ENCODE measurements at places on chromosomes 2 and 18.
A peak's percentile ranks its signal among the peaks of the same experiment; 100 is the strongest.

GRCh38 chr18:11785444-11786055 lies 65.7 kb upstream of the CHMP1B start:
- DNase-seq, result no peak

DNA sequence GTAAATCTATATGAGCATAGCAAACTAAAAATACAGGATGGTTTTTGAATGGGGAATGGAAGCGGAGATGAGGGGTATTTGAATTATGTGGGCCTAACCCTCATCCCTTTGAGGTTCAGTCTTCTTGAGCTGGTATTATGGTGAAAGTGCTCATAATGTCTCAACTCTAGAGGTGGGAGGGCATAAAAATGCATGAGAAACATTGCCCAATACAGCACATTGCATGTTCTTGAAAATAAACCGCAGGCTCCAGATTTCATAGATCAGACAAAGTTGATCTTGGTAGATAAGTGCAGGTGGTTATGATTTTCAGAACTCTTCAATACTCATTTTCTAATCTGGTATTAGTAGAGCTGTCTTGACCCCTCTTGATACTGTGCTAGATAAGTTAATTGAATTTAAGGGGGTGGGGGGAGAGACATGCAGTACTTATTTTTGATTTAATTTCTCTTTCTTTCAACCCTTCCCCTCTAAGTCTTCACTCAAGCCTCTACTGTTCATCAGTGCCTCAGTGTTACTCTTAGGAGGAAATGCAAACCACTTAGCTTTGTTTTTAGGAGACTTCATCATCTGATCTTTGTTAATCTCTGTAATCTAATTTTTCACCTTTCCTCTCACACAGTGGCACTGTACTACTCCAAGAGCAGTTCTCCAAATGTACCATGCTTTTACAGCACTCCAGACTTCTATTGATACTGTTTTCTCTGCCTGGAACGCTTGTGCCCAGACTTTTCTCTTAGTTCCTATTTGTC lies 22.2 kb downstream of the XRCC5 start:
- DNase-seq, result no peak

DNA sequence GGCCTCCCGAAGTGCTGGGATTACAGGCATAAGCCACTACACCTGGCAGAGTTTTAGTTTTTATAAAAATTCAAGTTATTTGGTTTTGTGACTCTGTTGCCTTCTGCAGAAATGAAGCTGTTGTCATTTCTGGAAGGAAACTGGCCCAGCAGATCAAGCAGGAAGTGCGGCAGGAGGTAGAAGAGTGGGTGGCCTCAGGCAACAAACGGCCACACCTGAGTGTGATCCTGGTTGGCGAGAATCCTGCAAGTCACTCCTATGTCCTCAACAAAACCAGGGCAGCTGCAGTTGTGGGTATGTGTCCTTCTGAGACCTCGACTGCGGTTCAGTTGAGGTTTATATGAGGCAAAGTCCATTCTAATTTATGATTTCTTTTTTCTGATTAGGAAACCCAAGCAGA lies 7.2 kb downstream of the MTHFD2 start:
- DNase-seq, result no peak

DNA sequence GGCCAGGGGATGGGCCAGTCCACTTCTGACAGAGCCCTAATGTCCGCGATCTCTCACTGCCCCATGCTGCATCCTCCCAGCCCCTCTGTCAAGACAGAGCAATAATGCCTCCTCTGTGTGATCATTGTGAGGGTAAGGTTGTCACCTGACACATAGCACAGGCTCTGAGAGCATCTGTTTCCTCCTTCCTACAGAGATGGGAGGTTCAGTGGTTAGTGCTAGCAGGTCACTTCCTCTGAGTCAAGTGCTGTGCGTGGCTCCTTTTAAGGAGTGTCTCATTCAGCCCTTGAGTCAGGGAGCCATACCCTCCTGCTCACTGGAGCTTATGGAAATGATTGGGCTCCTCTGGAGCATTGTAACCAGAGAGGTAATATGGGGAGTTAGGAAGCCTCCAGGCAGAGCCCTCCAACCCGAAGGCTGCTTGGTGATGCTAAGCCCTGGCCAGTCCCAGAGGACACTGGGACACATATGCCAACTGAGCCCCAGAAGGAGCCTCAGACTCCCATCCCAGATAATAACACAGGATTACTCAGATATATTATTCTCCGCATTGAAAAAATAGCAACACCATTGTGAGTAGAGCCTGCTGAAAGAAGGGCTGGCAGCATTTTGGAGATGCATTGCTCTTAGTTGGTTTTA lies 189.0 kb downstream of the GALNT1 start:
- DNase-seq, result no peak

GRCh38 chr2:235981631-235982030 lies 186.6 kb downstream of the GBX2 start:
- DNase-seq, result no peak

DNA sequence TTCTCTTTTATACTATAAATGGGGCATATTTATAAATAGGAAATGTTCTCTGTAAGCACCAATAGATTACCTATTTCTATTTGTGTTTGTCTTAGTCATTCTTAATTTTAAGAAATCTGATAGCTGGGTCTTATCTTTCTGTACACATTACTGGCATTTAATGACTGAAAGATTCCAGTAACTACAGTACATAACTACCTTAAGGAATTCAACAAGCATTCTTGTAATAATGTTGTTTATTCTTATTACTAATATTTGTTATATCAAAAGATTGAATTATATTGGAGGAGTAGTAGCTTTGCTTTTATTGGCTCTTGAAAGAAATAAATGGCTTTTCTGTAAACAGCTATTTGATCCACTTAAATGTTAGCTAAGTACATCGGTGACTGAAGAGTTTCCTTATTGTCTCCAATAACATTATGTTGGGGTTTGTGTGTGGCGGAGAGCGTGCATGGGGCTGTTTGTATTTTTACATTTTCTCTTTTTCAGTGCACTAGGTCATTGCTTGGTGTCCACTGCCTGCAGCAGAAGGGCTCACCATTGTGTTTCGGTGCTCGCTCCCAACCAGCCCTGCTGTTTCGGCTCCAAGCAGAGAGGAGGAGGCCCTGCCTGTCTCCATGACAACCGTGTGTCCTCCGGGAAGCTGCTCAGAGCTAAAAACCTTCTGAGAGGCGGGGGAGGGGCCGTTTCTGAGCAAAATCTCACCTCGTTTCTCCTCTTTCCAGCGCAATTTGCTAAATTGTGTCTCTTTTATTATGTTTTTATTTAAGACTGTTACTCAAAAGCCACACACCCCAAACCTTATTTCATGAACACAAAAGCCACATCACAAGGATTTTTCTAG lies 112.5 kb upstream of the SLC38A11 start:
- DNase-seq, result peak; percentile 83

GRCh38 chr2:147025646-147026585 lies 818.9 kb upstream of the ACVR2A start:
- DNase-seq, result no peak

DNA sequence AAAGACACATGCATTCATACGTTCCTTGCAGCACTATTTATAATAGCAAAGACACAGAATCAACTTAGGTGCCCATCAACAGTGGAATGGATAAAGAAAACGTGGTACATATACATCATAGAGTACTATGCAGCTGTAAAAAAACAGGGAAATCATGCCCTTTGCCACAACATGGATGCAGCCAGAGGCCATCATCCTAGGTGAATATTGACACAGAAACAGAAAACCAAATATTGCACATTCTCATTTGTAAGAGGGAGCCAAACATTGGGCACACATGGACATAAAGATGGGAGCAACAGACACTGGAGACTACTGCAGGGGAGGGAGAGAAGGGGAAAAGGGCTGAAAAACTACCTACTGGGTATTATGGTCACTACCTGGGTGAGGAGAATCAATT lies 73.5 kb downstream of the SESTD1 start:
- DNase-seq, result no peak

DNA sequence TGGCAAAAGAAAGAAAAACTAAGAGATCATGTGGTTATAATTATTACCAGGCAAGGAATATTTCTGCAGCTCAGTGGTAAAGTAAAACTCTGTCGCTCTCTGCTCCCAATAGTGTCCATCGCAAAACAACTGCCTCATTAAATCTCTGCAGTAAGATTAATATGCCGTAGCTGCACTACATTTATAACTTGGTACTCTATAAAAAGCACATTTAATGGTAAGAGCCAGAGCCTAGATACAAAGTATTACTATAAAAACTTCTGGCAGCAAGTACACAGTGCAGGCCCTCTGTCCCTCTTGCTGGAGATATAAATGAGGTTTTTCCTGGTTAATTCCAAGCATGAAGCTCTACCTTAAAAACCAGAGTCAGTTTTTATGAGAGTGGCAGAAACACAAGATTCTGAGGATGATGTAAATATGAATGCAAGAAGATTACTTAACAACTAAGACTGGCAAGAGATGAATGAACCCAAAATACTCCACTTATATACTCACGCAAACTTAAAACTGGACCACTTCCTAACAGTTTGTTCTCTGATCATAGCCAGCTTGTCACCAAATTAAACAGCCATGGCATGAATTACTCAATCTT lies 25.5 kb downstream of the ZNF521 start:
- no peak for DNase-seq

DNA sequence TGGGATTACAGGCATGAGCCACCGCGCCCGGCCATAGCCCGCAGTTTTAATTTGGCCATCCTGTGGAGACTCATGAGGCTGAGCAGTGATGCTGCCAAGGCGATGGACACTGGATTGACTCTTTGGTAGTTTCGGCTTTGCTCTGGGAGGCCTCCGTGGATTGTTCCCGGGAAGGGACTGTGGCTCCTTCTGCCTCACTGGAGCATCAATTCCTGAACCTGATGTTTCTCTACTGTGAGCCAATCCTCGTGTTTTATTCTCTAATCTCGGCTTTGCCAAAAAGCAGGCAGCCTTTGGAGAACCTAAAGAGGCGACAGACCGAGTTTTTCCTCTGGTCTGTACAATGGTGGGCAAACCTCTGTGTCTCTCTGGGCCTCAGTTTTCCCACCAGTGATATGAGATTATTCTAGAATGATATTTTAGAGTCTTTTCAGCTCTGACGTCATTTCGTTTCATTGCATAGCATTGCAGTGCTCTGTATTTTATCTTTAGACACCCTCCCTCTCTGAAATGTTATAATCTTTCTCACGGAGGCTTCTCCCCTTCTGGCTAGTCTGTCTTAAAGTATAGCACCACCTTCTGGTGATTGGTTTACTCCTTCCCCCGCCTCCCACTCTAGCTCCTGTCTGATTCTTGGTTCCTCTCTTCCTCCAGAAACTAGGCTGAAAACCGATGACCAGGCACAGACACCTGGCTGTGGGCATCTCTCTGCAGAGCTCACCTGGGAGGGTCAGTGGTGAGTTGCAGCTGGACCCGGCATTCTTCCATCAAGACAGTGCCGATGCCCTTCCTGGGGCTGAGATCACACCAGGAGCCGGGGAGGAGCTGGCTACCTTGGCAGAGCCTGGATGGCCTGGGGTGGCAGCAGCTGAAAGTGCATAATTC lies 341.3 kb downstream of the MYCN start:
- peak; percentile 78 for DNase-seq

- no peak for DNase-seq
Observed at GRCh38 chr18:73040247-73040646, 172.5 kb upstream of the NETO1 start.

GRCh38 chr2:166675553-166675952 lies 181.5 kb upstream of the SCN7A start:
- DNase-seq, result no peak

- DNase-seq, result no peak
Observed at GRCh38 chr2:95020275-95021022, 5.1 kb upstream of the MAL start.

GRCh38 chr2:216692636-216693413 lies 2.5 kb downstream of the IGFBP5 start:
- peak; percentile 99 for DNase-seq

DNA sequence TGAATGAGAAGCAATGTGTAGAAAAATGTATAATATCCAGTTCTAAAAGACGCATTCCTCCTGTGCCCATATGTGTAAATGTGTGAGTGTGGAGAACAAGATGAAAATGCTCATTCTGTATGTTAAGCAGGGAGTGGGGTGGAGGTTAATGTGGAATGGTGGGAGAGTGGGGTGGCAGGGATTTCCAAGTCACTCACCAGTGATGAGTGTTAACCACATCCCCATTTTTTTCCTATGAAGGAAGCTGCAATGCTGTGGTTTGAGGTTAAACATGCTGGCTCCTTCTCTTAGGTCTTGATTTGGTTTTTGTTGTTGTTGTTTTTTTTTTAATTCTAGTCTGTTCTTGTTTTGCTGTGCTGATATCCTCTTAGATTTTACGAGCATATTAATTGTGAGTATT lies 169.4 kb downstream of the NEDD4L start:
- no peak for DNase-seq

DNA sequence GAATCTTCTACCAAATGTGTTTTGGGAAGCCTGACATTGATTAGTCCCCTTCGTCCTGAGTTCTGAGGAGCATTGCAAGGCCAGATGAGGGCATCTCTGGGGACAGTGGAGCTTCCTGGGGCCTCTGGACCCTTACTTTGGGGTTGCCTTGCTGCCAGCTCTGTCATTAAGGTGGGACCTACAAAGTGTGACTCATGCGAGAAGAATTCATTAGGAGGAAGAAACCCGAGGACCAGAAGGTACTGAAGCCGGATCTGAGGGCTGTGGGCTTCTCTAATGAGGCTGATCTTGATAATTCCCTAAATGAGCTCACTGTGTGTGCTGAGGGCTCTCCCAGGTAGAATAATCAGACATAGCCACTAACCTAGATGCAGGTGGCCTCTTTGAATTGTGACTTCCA lies 695 bp upstream of the SCYGR2 start:
- DNase-seq, result no peak

GRCh38 chr2:229178706-229179105 lies 92.4 kb downstream of the PID1 start:
- no peak for DNase-seq

DNA sequence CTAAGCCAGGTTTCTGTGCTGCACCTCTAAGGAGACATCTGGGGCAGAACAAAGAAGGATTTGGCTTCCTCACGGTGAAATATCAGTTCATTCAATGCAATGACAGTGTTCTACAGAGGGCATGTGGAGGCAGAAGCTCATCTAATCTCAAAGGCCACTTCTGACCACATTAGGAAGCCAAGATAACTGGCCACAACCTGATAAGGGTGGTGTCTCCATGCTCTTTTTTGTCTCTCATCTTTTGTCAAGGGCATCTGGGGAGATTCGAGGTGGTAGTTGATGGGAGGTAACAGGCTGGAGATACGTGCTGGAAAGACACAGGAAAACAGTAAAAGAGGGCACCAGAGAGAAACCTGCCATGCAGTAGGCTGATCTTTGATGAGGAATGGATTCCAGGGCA lies 303.9 kb downstream of the LRATD1 start:
- DNase-seq, result no peak

DNA sequence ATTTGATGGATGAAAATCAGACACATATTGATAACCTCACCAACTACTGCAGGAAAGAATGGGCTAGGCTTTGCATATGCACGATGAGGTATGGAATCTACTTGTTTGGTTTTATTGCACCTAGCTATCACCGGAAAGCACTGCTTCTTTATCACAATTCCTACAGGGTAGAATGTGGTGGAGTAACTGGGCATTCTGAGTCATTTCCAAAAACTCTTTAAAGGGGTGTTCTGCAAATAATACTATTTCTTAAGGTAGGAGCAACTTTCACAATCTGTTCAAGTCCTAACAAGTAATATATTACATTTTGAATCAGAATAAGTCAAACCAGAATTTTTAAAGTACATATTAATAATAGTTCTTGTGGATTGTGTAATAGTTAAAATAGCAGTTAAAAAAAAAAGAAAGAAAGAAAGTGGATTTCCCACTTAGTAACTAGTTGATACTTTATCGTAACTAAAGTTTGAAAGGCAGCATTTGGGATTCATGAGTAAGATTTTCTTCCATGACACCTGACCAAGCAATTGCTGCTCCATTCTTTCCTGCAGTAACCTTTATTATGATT lies 40.5 kb downstream of the INO80C start:
- no peak for DNase-seq

- DNase-seq, result no peak
Observed at GRCh38 chr2:106581755-106582147, 94.6 kb downstream of the CD8B2 start.

- no peak for DNase-seq
Observed at GRCh38 chr2:199818754-199819153, 32.2 kb downstream of the FTCDNL1 start.
